ENCODE measurements at places on chromosomes 13 and 19. TPM values are rescaled to one million over a fixed set of nuclear protein-coding genes. Genes with fewer than 3 reads are reported as not detected.

GPR4 gene
- total RNA-seq = 0.15 TPM

ICAM5 gene
- 7.0 TPM for total RNA-seq

- no peak for ATAC-seq
Observed at GRCh38 chr19:41533671-41534215, 42.2 kb upstream of the CEACAM21 start.

DNA sequence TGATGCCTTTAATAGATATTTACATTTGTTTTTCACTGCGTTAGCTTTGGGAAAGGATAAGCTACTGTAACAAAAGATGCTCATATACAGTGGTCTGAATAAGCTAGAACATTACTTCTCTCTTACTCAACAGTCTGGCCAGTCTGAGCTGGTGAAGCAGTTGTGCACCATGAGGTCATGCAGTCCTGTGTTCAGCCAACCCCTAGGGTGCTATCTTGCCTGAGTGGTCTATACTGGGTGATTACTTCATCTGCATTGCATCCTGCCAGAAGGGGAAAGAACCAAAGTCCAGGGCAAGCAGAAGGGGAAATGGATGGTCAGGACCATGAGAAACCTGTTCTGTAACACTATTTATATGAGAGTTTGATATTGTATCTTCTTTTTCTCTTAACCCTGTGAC, 31.5 kb downstream of the ERCC5 start:
- ATAC-seq = peak; percentile 76

- no peak for ATAC-seq
Observed at GRCh38 chr13:21075011-21075378, 13.6 kb upstream of the LATS2 start.

DNA sequence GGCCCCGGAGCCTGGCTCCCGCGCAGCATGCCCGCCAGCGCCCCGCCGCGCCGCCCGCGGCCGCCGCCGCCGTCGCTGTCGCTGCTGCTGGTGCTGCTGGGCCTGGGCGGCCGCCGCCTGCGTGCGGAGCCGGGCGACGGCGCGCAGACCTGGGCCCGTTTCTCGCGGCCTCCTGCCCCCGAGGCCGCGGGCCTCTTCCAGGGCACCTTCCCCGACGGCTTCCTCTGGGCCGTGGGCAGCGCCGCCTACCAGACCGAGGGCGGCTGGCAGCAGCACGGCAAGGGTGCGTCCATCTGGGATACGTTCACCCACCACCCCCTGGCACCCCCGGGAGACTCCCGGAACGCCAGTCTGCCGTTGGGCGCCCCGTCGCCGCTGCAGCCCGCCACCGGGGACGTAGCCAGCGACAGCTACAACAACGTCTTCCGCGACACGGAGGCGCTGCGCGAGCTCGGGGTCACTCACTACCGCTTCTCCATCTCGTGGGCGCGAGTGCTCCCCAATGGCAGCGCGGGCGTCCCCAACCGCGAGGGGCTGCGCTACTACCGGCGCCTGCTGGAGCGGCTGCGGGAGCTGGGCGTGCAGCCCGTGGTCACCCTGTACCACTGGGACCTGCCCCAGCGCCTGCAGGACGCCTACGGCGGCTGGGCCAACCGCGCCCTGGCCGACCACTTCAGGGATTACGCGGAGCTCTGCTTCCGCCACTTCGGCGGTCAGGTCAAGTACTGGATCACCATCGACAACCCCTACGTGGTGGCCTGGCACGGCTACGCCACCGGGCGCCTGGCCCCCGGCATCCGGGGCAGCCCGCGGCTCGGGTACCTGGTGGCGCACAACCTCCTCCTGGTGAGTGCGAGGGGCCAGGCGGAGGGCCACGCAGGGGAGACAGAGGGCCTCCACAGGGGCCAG, at the start of gene KL:
TSS of gene KL (plus strand) at position 10 of the 909 bp plus-strand sequence. CDS start at position 28, 18 bp downstream.
- ATAC-seq = peak; percentile 54

GRCh38 chr19:4120559-4121272, 3.2 kb downstream of the MAP2K2 start:
- ATAC-seq = peak; percentile 6

All from motor neuron (in vitro differentiated cells).